ENCODE measurements at places on chromosomes 1 and 21. TPM values are rescaled to one million over a fixed set of nuclear protein-coding genes. Genes with fewer than 3 reads are reported as not detected.

Gene HHIPL2
- 0.52 TPM for total RNA-seq

Gene CD55
- total RNA-seq, result 17.6 TPM

Gene DMBX1
- total RNA-seq, result not detected

Gene KLHDC8A
- 2.4 TPM for total RNA-seq

Gene CORT
- total RNA-seq, result 0.16 TPM

Gene S100A9
- not detected for total RNA-seq

Gene S100A5
- total RNA-seq, result not detected

Gene CAPN9
- total RNA-seq, result 0.07 TPM

Gene ACKR1
- total RNA-seq, result not detected
